ENCODE measurements at places on chromosomes 7 and 10.

GRCh38 chr7:77727936-77728701 is 31.9 kb downstream of the RSBN1L start:
- peak; percentile 95 for DNase-seq

DNA sequence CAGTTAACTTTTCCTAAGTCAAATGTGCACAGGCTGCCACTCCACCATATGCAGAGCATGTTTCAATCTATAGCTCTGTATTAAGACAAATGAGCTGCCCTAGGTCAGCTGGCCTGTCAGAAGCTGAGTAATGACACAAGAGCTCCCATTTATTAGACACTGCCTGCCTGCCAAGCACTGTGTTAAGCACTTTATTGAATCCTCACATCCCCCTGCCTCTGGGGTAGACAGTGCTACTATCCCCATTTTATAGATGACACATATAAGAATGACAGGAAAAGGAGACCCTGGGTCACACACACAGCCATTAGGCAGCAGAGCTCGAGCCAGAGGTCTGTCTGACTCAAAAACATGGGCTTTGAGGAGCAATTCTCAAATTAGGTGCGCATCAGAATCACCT is 179.8 kb upstream of the PDE1C start:
- no peak for DNase-seq

DNA sequence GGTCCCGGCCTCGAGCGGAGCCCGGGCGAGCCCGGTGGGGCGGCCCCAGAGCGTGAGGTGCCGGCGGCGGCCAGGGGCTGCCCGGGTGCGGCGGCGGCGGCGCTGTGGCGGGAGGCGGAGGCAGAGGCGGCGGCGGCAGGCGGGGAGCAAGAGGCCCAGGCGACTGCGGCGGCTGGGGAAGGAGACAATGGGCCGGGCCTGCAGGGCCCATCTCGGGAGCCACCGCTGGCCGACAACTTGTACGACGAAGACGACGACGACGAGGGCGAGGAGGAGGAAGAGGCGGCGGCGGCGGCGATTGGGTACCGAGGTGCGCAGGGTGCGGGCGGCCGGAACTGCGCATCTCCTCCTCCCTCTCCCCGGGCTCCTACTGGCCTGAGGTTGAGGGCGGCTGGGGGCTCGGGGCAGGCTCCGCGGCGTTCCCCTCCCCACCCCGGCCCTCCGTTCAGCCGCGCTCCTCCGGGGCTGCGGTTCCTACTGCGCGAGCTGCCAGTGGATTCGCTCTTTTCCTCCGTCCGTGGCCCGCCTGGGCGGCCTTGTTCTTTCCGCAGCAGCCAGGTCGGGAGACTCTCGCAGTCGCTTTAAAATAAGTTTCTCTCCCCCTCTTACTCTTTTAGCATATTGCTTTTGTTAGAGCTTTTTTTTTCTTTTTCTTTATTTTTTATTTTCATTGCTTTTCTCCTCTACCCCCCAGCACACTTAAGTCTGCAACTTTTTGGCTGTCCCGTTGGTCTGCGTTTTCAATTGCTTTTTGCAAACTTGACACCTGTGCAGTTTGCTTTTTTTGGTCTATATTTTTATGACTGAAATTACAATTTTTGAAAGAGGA is 600 bp downstream of the SIRT1 start:
- peak; percentile 69 for DNase-seq

- no peak for DNase-seq
Observed at GRCh38 chr7:11707606-11708193, 124.3 kb downstream of the THSD7A start.

DNA sequence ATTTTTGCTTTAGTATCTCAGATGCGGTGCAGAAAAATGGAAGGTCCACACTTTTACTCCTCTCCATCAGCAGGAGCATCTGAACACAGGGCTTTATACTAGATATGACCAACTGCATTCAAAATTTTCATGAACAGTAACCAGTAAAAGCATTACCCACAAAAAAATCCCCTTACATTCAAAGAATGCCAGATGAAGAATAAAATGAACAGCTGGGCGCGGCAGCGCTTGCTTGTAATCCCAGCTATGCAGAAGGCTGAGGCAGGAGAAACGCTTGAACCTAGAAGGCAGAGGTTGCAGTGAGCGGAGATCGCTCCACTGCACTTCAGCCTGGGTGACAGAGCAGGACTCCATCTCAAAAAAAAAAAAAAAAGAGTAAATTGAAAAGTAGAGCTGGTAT is 3.1 kb downstream of the SAR1A start:
- no peak for DNase-seq

- no peak for DNase-seq
Observed at GRCh38 chr7:17090751-17091150, 207.7 kb upstream of the AHR start.

- peak; percentile 92 for DNase-seq
Observed at GRCh38 chr10:113232928-113233511, 283.0 kb downstream of the TCF7L2 start.

DNA sequence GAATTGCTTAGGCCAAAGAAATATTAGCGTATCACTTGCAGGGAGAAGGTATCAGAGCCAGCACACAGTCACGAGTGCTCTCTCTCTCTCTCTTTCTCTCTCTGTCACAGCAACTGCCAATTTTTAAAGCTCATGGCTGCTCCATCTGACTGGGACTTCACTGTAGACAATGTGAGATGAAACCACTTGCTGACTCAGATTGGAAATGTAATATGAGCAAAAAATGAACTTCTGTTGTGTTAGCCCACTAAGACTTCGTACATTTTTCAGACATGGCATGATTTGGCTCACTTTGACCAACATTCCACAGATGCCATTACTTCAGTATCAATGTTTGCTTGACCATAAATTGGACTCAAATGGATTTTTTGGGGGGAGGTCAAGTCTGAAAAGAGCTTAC is 68.1 kb downstream of the DGKB start:
- DNase-seq: no peak

DNA sequence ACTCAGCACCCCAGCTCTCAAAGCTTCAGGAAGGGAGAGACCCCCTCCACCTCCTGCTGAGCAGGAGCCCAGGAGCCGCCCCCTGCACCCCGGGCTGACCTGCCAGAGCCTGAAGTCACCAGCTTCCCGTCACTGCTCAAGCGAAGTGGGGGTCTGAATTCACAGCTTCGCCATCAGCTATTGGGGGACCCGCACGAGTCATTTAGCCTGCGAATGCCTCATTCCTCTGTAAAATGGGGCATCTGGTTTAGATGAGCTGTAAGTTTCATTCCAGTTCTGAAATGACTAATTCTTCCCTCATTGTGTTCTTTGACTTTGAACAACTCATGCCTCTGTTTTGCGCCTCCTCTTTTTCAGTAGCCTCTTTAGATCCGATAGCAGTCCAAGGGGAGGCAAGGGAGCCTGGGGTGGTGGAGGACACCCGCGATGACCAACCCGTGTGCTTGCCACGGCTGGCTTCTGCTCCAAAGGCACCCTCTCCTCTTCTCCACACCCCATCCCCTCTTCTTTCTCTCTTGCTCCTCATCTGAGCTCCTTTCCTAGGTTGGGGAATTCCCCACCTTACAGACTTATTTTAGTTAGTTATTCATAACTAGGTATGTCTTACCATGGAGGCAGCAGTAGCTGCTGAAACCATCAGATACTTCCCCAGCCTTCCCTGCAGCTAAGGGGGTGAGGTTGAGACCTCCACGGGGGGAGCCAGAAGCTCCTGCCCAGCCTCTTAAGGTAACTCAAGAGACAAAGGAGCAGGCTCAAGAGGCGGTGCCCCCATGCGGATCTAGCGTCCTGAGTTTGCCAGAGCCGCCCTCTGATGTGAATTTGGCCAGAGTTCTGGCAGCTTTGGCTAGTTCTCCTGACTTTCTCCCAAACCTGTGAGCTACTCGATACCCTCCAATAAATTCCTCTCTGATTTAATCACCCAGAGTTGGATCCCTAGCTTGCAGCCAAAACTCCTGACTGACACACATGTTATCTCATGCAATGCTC is 47.7 kb downstream of the RBM17 start:
- no peak for DNase-seq

DNA sequence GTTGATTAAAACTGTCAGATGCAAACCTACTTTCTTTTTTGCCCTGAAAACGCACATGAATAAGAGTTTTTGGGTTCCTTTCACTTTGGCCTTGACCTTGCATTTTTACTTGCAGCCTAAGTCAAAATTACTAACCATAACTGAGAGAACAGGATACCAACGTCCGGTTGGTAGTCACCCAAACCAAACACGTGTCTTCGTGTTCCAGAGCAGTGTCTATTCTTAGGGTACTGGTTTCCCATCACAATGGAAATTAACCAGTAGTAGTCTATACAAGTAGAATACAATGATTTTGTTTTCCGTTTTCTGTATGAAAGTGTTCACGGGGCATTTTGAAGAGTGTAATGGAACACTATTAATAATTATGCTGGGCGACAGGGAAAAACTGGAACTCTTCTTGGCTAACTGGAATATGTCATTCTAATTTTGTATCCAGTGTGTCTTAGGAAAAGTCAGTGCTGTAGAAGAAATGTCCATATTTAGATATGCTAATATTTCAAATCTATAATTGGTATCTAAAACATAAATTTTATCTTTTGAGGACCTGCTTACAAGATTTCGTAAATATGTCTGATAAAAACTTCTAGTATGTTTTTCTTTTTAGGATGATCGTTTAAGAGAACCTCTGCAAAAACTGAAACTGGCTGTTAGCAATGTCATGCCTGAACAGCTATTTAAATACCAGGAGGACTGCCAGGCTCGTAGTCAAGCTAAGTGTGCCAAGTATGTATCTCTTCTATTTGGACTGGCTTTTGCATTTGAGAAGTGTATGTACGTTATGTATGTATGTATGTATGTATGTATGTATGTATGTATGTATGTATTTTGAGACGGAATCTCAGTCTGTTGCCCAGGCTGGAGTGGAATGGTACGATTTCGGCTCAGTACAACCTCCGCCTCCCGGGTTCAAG is 40.9 kb downstream of the UBN2 start:
- no peak for DNase-seq

- DNase-seq: peak; percentile 93
Observed at GRCh38 chr7:151351967-151352366, 10.4 kb downstream of the NUB1 start.

GRCh38 chr7:151176401-151176800 is 8.9 kb upstream of the GBX1 start:
- no peak for DNase-seq

DNA sequence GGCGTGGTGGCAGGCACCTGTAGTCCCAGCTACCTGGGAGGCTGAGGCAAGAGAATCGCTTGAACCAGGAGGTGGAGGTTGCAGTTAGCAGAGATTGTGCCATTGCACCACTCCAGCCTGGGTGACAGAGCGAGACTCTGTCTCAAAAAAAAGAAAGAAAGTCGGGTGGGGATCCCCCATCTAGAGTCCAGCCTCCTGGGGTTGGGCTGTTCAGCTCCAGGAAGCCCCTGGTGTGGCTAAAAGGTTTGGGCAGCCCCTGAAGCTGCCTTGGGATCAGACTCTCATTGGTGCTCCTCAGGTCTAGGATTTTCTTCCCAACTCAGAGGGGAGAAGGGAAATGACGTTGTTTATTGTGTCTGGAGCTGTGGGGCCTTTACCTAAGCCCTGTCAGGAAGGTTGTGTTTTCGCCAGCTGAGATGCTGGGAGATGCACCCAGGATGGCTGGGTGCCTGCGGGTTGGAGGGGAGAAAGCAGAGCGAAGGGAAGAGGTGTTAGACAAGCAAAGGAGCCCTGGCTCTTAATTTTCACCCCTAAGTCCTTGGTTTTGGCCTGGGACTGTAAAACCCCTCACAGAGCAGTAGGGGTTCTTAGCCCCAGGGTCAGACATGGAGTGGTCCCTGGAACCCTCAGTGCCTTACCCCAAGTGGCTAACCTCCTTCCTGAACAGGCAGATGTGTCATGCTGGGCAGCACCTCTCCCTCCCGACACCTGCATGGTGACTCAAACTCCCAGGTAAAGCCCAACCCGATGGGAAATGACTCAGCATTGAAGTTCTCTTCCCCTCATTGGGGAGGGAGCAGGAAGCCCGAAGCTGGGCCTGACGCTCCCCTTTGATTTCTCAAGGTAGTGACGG is 21.1 kb downstream of the PLAU start:
- peak; percentile 83 for DNase-seq

- no peak for DNase-seq
Observed at GRCh38 chr10:11115337-11115736, 97.7 kb downstream of the CELF2 start.

- no peak for DNase-seq
Observed at GRCh38 chr7:117572856-117573620, 93.2 kb downstream of the CFTR start.

DNA sequence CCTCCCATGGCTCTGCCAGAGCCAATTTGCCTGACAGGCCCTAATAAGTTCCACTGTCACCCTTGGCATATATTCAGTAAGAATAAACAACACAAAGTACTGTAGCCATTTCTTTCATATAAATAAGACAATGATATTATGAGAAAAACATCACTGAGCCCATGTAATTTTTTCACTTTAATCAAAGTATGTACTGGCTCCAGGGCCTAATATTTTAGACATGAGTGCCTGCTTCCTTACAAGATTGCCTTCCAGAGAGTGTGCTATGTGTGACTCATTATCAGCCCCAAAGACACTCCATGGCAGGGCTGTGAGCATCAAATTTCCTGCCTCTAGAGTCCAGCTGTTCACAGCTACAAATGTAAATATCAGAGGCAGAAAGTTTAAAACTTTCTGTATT is 297.6 kb downstream of the LHFPL3 start:
- no peak for DNase-seq

GRCh38 chr10:119409906-119410305 is 132.6 kb downstream of the RGS10 start:
- DNase-seq: no peak

- DNase-seq: no peak
Observed at GRCh38 chr7:134919240-134919641, 67.1 kb upstream of the AGBL3 start.

DNA sequence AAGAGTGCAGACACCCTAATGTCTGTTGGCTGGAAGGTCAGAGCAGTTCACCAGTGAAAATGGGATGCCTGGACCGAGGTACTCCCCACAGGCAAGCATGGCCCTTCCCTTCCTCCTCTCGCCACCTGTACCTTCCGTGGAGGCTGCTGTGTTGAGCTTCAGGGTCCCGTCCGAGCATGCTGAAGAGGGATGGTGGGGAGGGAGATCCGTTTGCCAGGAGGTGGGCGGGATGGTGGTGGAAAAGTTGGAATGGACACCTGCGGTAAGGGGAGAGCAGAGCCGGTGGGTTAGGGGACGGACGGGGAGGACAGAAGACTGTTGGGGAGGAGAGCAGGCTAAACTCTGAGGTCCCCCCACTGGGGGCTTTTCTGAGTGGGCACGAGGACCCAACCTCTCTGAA is 15.9 kb upstream of the ZNF777 start:
- DNase-seq: no peak

DNA sequence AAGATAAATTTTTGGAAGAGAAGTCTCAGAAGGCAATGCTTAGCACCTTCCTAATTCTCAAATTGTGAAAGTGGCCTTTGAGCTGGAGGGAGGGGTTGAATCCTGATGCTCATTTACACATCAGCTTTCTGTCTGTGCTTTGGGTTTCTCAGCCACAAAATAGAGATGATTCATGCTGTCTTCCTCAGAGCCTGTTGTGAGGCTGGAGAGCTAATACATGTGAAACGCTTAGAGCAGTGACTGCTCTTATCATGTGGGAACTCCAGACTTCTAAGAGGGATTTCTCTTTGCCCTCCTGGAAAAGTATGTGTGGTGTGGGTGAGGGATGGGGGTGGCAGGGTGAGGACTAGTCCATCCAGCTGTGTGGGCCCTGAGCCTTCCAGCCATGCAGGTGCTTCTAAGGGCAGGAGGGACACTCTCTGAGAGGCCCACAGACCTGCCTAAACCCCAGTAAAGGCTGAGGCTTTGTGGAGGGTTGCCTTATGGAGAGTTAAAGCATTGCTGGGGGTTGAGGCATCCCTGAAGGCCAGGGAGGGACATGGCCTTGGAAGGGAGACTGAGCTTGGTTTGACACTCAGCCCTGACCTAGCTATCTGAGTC is 4.8 kb upstream of the EVX1 start:
- DNase-seq: no peak

GRCh38 chr7:21426286-21427181 is 1.3 kb upstream of the SP4 start:
- peak; percentile 22 for DNase-seq

- no peak for DNase-seq
Observed at GRCh38 chr7:130654850-130655249, 13.7 kb downstream of the COPG2 start.
